ENCODE measurements at places on chromosomes 7 and 10. TPM values are rescaled to one million over a fixed set of nuclear protein-coding genes. Genes with fewer than 3 reads are reported as not detected.

Gene SKIDA1
- 0.29 TPM for total RNA-seq

Gene SEMA3A
- 1.4 TPM for total RNA-seq

Gene CREB5
- total RNA-seq: not detected

DNA sequence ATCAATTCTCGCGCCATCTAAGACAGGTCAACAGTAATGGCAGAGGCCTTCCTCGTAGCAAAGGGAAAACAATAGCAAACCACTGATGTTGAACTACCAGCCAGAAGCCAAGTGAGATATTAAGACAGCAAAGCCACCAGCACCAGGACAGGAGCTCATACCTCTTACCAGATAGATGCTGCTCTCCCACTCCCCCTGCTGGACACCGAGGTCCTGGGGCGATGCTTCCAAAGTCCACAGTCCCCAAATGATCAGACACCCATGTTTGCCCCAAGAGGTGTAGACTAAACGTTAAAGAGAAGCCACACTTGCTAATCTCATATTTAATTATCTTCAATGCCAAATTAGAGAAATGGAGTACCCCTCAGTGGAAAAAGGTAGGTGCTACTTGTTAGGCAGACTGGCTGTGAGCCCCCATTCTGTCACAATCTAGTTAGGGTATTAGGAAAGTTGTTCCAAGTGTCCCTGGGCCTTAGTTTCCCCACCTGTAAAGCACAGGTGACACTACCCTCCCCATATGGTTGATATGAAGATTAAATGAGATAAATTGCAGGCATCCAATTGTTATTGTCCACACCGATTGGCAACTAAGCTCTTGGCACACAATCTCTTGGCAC, 39.9 kb downstream of the TOMM7 start:
- H3K27me3 ChIP-seq: peaks cover 15% of the 10 kb centered on the region
- no peak overlapping the region for H3K4me3 ChIP-seq
- DNase-seq: peak; percentile 82
- H3K36me3 ChIP-seq: no peaks in the 10 kb centered on the region

DNA sequence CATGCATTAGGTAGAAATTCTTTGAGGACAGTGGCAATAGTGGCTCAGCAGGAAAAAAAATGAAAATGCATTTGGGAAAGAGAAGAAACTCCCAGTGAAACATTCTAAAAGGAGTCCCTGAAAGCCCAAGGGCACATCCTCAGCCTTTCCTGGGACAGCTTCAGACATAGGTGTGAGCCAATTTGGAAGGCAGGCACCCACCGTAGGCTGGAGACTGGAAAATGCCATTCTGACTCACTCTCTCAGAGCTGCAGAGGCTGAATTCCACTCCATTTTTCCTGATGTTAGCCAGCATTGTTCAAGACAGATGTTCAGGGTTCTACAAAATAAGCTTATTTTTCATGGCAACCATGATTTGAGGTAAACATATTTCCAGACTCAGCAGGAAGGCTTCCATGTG, 379.0 kb upstream of the FZD8 start:
- H3K4me1 ChIP-seq: no peaks in the 10 kb centered on the region
- no peak overlapping the region for H3K4me3 ChIP-seq
- no peaks in the 10 kb centered on the region for H3K36me3 ChIP-seq
- H3K27ac ChIP-seq: no peak overlapping the region
- no peak for DNase-seq

DNA sequence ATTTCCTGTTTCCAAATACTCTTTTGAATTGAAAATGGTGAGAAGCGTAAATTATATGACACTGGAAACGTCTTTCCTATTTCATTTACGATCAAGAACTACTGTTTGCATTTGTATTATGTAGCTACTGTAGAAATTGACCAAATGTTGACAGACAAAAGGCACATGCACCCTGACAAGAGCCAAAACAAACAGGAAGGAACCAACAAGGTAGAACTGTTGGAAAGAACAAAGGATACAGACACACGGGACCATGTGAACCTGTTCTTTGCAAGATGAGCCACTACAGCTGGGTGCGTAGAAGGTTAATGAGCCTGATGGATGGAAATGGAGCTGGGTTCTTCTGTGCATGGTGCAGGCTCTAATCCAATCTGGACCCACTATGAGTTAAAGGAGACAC, 48.4 kb upstream of the FZD8 start:
- H3K27ac ChIP-seq: no peak overlapping the region
- no peaks in the 10 kb centered on the region for H3K36me3 ChIP-seq
- DNase-seq: no peak
- H3K27me3 ChIP-seq: no peaks in the 10 kb centered on the region
- H3K4me1 ChIP-seq: no peaks in the 10 kb centered on the region

- no peak for DNase-seq
- H3K27ac ChIP-seq: no peak overlapping the region
- no peak overlapping the region for H3K4me3 ChIP-seq
- H3K4me1 ChIP-seq: no peaks in the 10 kb centered on the region
- H3K27me3 ChIP-seq: no peaks in the 10 kb centered on the region
Observed at GRCh38 chr7:122831436-122831835, 54.8 kb downstream of the CADPS2 start.

DNA sequence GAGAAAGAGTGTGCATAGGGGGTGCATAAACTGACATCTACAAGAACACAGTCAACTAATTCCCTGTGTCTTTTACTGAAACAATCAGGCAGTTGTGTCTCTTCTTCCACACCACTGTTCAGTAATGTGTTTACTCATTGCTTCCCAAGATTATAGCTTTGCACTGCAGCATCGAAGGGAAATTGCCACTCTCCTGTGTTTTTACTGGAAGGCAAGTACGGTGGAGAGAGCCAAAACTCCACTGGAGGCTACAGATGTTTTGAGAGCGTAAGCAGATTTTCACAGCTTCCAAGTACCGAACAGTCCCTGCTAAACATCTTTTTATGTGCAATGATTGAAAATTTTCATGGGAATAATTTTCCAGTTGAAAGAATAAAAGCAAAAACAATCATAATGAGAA, 510.5 kb upstream of the AKR1E2 start:
- no peaks in the 10 kb centered on the region for H3K27me3 ChIP-seq
- H3K27ac ChIP-seq: no peak overlapping the region
- H3K4me3 ChIP-seq: no peak overlapping the region
- no peaks in the 10 kb centered on the region for H3K4me1 ChIP-seq
- H3K36me3 ChIP-seq: no peaks in the 10 kb centered on the region
- DNase-seq: no peak

GRCh38 chr10:99629625-99629978, 9.4 kb upstream of the SLC25A28 start:
- no peak overlapping the region for H3K4me3 ChIP-seq
- H3K27ac ChIP-seq: no peak overlapping the region

Gene TMEM273
- 44.9 TPM for total RNA-seq

DNA sequence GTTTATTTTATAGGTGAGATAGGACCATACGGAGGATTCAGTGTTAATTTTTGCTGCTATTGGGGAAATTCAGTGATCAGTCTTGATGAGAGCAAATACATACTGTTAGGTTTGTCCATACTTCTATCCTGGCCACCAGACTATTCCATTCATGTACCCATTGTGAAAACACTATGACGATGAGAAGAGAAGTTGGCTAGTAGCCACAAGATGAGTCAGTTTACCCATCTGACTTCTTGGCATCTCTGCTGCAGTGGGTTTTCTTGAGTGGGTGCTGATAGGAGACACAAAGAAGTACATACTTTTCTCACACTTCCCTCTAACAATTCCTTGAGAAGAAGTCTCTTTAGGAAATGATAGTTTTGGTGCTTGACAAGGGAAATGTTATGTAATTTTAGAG, 133.1 kb downstream of the TFPI2 start:
- H3K36me3 ChIP-seq: no peaks in the 10 kb centered on the region
- H3K4me1 ChIP-seq: no peaks in the 10 kb centered on the region
- no peak overlapping the region for H3K27ac ChIP-seq
- no peak overlapping the region for H3K4me3 ChIP-seq

GRCh38 chr10:32995751-32996150, 37.7 kb upstream of the ITGB1 start:
- no peak overlapping the region for H3K4me3 ChIP-seq
- peaks cover 6% of the 10 kb centered on the region for H3K4me1 ChIP-seq
- DNase-seq: no peak
- peaks cover under 1% of the 10 kb centered on the region for H3K36me3 ChIP-seq
- H3K27me3 ChIP-seq: no peaks in the 10 kb centered on the region

GRCh38 chr10:97618285-97618684, 15.0 kb downstream of the MORN4 start:
- no peaks in the 10 kb centered on the region for H3K4me1 ChIP-seq
- no peaks in the 10 kb centered on the region for H3K27me3 ChIP-seq
- H3K36me3 ChIP-seq: no peaks in the 10 kb centered on the region
- no peak for DNase-seq
- H3K27ac ChIP-seq: no peak overlapping the region
- H3K4me3 ChIP-seq: no peak overlapping the region

Gene MLXIPL
- total RNA-seq: not detected

DNA sequence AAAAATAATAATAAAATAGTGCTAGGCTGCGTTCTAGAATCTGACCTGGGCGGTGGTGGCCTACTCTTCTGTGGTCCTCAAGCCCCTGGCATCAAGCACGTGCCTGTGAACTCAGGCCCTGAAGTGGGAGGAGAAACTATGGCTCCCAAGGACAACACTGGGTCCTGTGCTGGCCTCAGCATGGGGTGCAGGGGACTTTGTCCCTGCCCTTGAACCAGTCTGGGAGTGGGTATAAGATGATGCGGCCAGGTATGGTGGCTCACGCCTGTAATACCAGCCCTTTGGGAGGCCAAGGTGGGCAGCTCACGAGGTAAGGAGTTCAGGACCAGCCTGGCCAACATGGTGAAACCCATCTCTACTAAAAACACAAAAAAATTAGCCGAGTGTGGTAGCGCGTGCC, 5.5 kb downstream of the ZP3 start:
- no peak for DNase-seq
- H3K27ac ChIP-seq: no peak overlapping the region
- no peaks in the 10 kb centered on the region for H3K27me3 ChIP-seq
- no peak overlapping the region for H3K4me3 ChIP-seq

DNA sequence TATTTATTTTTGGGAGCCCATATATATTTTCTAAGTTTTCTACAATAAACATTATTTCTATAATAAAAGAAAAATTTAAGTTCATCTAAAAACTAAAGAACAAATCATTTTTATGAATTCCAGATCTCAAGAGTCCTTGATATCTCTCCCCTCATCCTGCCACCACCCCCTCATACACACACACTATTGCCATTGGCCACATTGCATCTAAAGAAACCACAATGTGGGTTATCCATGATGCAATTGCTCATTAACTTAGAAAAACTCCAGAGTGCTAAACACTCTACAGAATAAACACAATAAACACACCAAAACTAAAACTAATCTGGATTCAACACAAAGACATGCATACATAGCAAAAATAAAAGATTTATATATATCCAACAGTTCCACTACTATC, 37.8 kb downstream of the FAM13C start:
- H3K4me1 ChIP-seq: no peaks in the 10 kb centered on the region
- H3K27ac ChIP-seq: no peak overlapping the region
- no peaks in the 10 kb centered on the region for H3K27me3 ChIP-seq
- no peak overlapping the region for H3K4me3 ChIP-seq

GRCh38 chr10:80185578-80186299, 19.6 kb downstream of the ANXA11 start:
- peaks cover 62% of the 10 kb centered on the region for H3K4me1 ChIP-seq
- no peaks in the 10 kb centered on the region for H3K27me3 ChIP-seq
- peaks cover 19% of the 10 kb centered on the region for H3K36me3 ChIP-seq
- H3K4me3 ChIP-seq: no peak overlapping the region

Gene SPDYE16
- not detected for total RNA-seq

DNA sequence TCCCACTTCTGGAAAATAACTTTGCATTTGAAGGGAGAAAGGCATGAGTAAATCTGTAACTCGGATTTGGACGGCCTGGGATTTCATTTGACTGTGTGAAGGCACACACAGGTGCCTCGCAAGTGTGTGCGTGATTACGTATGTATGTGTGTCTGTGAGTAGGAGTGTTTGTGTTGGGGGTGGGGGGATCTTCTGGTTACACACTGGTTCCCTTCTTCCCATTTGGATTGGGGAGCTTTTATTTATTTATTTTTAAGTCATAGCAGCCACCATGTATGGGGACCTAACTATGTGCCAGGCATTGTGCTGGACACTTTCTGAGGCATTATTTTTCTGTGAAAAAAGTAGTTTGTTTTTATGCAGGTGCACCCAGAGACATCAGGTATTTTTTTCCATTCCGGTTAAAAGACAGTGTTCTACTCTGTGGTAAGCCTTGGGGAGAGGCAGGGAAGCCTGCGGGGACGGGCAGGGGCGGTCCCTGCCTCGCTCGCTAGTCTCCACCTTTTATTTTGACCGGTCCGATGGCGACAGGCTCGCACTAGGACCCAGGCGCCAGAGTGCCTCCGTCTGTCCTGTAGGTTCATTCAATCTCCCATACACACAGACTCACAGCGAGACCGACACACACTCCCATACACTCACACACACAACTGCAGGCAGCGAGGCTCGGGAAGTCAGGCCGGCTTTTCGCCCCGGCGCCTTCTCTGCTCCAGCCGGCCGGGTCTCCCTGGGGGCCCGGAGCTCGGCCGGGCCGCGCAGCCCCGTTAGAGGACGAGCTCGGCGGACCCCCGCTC, at the start of gene MXI1:
TSS of gene MXI1 (plus strand) at position 595 of the 794 bp plus-strand sequence. CDS start 204 bp downstream, outside the sequence.
- peak within 1 kb of the TSS; percentile 93 for H3K27ac ChIP-seq
- H3K4me3 ChIP-seq: peak within 1 kb of the TSS; percentile 89
- H3K4me1 ChIP-seq: peaks cover 31% of the 10 kb centered on the region
- DNase-seq: peak; percentile 75

- no peak overlapping the region for H3K27ac ChIP-seq
- no peak for DNase-seq
- no peak overlapping the region for H3K4me3 ChIP-seq
- H3K36me3 ChIP-seq: peaks cover 4% of the 10 kb centered on the region
Observed at GRCh38 chr7:148325208-148325607, 265.4 kb upstream of the C7orf33 start.

Gene SYT15
- total RNA-seq: 1.5 TPM

GRCh38 chr10:21031232-21031795, 134.2 kb upstream of the NEBL start:
- no peaks in the 10 kb centered on the region for H3K4me1 ChIP-seq
- H3K27ac ChIP-seq: no peak overlapping the region
- no peaks in the 10 kb centered on the region for H3K27me3 ChIP-seq
- H3K4me3 ChIP-seq: no peak overlapping the region
- no peaks in the 10 kb centered on the region for H3K36me3 ChIP-seq

Gene ADAP1
- total RNA-seq: 12.4 TPM

DNA sequence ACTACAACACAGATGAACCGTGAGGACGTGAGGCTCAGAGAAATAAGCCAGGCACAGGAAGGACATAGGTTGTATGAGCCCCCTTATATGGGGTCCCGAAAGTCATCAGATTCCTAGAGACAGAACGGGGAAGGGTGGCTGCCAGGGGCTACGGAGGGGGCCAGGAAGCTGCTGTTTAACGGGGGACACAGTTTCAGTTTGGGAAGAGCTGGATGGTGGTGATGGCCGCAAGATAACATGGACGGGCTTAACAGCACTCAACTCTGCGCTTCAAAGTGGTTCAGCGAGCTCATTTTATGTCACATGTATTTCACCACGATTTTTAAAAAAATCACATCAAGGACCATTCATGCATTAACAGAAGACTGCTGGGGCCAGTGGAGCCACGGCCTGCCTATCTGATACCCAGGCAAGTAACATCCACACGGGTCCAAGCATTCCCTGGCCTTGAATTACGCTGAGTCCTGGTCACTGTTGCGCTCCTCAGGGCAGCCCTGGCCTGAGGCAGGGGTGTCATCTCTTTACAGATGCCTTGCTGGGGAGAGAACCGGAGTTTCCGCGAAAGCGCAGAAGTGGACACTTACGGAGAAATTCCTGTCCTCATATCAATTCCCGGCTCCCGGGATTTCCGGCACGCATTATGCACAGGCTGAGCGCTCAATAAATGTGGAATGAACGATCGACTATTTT, 1.5 kb downstream of the CARD11 start:
- H3K4me3 ChIP-seq: peak overlapping the region; percentile 99
- no peak for DNase-seq
- H3K27ac ChIP-seq: peak overlapping the region; percentile 58
- H3K36me3 ChIP-seq: peaks cover 39% of the 10 kb centered on the region
